ENCODE measurements at places on chromosomes 5 and 9.

GRCh38 chr5:143024228-143024920 lies 254.2 kb downstream of the ARHGAP26 start:
- DNase-seq = no peak

DNA sequence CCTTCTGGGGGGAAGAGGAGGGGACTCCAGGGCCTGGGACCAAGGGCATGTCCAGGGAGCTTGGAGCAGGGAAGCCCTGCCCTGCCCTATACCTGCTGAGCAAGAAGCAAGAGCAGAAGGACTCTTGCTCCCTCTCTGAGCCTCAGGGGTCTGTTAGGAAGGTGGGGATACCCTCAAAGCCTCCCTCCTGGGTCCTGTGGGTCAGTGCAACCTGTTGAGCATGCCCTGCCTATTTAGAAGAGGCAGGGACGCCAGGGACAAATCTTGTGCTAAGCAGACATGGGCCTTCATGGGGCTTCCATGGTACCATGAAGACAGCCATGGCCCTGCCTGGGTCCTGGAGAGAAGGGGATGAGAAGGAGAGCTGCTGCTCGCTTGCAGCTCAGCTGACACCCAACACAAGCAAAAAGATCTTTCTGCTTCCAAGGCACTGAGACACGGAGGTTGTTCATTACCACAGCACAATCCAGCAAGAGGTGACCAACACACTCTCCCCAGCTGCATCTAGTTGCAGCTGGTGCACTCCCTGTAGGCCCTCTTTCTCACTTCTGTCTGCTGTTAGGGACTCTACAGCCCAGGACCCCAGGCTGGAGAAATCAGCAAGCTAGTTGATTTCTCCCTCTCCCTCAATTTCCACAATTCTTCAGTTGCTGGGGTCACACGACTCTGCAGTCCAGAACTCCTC lies 39.3 kb downstream of the C9orf50 start:
- DNase-seq = no peak

DNA sequence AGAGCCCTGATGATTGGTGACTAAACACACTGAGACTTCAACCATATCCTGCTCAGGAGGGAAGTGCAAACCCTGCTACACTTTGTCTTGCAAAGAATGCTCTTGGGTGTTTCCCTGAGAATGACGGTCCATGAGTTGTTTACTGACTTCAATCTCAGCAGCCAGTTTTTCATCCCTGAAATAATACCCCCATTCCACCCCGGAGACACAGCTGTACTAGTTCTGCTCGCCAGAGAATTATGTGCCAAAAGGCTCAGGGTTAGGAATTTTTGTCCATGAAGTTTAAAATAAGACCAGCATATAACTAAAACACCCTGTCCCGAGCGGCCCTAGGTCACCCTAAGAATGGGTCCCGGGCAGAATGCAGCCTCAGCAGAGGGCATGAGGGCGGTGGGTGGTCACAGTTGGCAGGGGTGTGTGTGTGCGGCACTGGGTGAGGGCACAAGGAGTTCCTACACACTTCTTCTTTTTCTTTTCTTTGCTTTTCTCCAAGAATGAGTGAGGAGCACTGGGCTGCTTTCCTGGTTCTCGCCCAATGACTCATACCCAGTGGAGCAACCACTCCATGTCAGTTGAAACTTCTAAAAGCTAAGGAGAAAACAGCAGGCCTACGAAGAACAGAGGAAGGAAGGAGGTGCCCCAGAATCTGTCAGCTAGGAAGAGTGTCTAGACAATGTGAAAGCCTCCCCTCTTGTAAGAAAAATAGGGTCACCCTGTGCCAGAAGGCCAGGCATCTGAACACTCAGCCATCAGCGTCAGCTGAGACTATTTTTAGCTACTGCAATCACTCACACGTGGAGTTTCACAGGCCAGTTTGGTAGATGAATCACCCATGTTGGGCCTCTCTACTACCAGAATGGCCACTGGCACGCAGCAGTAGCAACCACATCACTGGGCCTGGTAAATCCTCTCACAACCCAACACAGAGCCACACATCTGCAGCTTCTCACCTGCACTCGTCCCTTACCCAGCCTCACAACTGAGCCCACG lies 105.9 kb downstream of the DPYSL3 start:
- no peak for DNase-seq

GRCh38 chr9:88782931-88783710 lies 208.1 kb upstream of the S1PR3 start:
- DNase-seq = no peak

DNA sequence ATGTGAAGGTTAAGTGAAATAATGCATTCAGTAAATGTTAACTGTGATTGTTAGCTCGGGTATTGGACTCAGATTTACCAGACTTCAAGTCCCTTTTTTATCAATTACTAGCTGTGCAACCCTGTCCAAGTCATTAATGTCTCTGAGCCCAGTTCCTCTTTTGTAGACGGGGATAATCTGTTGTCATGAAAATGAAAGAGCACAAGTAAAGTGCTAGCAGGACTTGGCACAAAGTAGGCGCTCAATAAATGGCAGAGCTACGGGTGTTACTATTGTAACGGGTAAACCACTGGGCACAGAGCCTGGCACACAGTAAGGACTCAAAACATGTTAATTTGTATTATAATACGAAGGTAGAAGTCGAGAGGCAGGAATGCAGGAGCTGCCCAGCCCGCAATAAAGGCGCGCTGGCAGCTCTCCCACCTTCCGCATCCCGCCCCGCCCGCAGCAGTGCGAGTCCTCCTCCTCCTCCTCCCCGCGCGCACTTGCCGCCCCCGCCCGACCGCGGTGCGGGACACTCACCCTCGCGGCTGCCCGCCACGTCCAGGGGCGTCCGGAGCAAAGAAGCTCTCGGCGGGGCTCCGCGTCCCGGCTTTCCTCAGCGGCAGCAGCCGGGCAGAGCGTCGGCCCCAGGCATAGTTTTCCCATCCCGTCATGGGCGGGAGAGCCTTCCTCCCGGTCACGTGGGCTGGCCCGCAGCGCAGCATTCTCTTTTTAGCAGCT lies at the start of gene C1QTNF2:
Gene C1QTNF2, minus strand, starts transcription at position 637 of the 723 bp plus-strand sequence. CDS start 15,615 bp downstream, outside the sequence.
- DNase-seq = peak; percentile 27

DNA sequence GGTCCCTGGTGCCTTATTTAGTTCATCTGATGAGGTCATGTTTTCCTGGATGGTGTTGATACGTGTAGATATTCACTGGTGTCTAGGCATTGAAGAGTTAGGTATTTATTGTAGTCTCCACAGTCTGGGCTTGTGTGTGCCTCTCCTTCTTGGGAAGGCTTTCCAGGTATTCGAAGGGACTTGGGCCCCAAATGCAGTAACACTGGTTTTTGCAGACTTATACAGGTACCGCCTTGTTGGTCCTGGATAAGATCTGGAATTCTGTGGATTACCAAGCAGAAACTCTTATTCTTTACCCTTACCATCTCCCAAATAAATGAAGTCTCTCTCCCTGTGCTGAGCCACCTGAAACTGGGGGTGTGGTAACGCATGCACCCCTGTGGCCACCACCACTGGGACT lies 34.1 kb downstream of the MEGF9 start:
- no peak for DNase-seq

DNA sequence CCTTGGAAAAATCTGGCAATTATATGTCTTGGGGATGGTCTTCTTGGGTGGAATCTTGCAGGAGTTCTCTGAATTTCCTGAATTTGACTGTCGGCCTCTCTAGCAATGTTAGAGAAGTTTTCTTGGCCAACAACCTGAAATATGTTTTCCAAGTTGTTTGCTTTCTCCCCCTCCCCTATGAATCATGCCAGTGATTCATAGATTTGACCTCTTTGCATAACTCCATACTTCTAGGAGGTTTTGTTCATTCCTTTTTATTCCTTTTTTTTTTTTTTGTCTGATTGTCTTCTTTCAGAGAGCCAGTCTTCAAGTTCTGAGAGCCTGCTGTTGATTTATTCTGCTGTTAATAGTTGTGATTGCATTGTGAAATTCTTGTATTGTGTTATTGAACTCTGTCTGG lies 56.7 kb upstream of the SLC44A1 start:
- no peak for DNase-seq

DNA sequence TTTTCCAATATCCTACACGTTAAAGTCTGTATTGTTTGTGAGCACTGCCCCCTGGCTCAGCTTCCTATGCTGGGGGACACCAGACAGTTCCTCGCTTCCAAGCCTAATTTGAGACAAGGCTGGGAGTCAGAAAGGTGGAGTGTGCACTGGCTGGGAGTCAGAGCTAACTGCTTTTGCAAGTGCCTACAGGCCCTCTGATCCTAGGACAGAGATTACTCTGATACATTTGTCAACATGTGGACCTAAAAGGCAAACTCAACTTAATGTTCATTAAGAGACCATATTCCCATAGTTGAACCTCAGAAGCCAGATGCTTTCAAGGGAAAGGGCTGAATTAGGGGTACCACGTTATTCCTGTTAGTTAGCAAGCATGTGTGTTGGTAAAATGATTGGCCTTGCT lies 80.8 kb downstream of the NIPSNAP3B start:
- DNase-seq = no peak

- DNase-seq = no peak
Observed at GRCh38 chr5:112479418-112479817, 60.3 kb upstream of the EPB41L4A start.

GRCh38 chr5:115766608-115767007 lies 49.9 kb downstream of the CDO1 start:
- no peak for DNase-seq

- no peak for DNase-seq
Observed at GRCh38 chr9:131259432-131259898, 16.8 kb downstream of the FAM78A start.

DNA sequence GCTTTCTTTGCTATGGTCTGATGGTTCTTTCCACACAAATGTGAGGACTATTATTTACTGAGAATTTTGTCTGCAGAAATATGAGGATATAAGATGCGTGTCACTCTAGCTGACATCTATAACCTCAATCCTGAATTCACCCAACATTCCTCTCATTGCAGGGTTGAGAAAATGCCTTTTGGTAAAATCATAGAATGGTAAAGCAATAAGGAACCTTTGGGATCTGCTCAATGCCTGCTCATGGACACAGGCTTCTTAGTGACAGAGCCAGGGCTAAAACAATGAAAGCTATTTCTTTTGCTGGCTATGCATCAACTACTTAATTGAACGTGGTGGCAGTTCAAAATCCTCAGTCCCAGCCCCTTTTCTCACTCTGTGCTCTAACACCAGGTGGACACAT lies 199.6 kb downstream of the GAS1 start:
- no peak for DNase-seq

- no peak for DNase-seq
Observed at GRCh38 chr5:68565427-68565826, 349.9 kb downstream of the PIK3R1 start.

GRCh38 chr9:137077010-137077747 lies at the start of gene UAP1L1:
TSS of gene UAP1L1 (plus strand) at chr9:137077517. CDS start at chr9:137077533, 16 bp downstream.
- DNase-seq = peak; percentile 73

DNA sequence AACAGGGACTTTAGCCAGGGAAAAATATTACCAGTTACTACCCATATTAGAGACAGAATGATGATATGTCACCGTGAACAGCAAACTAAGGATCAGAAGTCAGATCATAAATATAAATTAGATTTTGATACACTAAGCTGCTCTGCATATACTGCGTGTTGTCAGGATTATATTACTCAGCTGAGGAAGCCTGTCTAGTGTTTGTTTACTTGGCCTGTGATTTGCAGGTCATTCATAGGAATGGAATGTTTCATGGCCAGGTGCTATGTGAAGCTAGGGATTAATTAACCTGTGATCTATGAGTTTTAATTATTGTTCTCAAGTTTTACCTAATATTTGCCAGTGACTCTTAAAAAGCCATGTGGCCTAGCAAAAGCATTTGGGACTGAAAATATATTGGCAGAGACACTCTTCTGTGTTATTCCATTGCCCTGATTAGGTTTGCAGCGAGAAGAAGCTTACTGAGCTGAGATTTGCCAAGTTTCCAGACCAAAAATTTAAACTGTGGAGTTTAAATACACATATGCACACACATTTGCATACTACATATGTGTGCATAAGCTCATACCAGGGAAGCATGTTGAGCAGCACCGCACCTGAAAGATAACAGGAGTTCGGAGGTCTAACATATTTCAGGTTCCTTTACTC lies 496.3 kb upstream of the GRIA1 start:
- no peak for DNase-seq

- no peak for DNase-seq
Observed at GRCh38 chr9:96129747-96130146, 172.2 kb downstream of the HSD17B3 start.

DNA sequence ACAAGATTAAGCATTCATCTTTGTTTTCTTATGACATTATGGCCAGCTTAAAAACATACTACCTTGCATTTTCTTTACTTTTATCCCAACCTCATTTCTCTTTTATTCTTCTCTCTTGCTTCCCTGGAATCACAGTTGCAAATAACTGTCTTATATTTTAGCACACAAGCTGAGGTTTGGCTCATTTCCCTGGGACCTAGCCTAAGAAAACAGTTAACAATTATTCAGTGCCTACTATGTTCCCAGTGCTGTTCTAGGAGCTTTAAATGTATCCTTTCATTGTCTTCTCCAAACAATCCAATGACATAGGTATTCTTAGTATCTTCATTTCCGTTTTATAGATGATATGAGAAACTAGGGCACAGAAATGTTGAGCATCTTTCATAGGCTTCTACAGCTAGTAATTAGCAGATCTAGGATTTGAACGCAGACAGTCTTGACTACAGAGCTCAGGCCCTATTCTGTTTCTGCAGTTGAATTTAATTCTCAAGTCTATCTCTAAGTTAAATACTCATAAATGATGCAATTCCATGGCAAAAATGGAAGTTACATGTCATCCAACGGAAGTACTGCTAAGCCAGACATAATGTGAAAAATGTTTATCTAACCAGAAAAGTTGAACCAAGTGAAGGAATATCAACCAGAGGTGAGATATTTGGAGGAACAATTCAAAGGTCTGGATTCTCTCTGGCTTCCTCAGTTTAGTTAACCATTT lies 52.3 kb upstream of the MTAP start:
- DNase-seq = no peak

Measured in stimulated activated CD8-positive, alpha-beta memory T cell treated with anti-CD3 and anti-CD28 coated beads, Interleukin-4, amount 100 ng/mL, for 48 hours (primary cell).